ENCODE measurements at places on chromosomes 1 and 21.

GRCh38 chr1:118985640-118986554 lies 2.2 kb downstream of the TBX15 start:
- DNase-seq, result no peak

GRCh38 chr1:148166558-148167492 lies 14.7 kb upstream of the NBPF11 start:
- DNase-seq, result no peak

- no peak for DNase-seq
These were observed 86.8 kb upstream of the RGS4 start for GRCh38 chr1:162982364-162982763.

- no peak for DNase-seq
These were observed 60.0 kb upstream of the HMCN1 start for GRCh38 chr1:185674201-185674600.

DNA sequence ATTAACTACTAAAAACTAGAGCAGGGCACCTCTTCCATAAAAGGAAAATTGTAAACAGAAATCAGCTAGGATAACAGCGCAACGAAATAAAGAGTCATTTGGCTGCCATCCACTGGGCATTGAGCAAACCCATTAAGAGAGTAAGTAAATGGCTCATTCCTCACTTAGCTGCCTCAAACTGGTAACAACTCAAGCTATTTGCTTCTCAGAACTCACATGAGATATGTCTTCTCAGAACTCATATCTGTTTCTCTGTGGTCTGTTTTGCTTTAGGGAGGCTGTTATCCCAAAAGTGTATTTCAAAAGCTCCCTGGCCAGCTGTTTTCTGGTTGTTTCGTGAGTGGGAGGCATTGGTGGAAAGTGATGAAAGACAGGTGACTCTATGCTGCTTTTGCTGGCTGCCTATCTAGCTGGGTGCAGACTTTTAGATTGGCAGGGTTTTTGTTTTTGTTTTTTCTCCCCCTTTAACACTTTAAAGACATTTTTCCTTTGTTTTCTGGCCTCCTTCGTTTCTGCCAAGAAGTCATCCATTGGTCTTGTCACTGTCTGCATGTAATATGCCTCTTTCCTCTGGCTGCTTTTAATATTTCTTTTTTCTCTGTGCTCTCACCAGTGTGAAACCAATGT lies 269.2 kb upstream of the RGS18 start:
- no peak for DNase-seq

DNA sequence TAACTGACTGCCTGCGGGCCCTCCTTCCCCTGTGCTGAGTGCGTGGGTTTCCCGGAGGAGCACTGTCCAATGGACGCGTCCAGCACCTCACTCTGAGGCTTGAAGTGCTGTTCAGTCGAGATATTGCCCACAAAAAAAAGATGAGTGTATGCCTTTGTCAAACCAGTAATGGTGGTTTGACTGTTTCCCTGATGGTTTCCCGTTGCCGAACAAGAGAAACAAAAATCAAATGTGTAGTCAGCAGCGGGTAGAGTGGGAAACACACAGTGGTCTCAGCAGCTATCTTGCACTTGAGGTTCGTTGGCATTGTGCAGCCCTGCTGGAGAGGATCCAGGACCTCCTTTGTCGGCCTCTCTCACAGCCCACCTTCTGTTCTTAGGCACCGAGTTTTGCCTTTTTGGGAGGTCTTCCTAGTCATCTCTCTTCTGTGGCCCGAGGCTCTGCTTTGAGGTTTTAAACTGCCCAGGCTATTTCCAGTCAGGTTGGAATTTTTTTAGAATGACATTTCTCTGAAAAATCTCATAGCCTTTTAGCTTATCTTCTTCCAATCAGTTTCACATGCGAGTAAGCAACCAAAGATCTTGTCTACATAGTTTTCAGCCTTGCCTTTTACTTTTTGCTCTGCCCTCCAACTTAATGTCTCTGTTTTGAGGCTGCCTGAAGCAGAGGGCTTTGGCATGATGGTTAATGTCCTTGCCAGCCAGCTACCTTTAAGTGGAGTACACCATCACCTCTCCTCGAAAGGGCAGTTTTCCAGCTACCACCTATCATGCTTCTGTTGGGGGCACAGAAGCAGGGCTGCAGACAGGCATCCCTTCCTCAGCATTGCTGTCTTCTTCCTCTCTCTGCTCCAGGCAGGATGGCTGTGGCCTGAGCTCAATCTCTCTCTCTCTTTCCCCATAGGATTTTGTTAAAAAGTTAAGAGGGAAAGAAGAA lies 132.3 kb downstream of the URB2 start:
- no peak for DNase-seq

DNA sequence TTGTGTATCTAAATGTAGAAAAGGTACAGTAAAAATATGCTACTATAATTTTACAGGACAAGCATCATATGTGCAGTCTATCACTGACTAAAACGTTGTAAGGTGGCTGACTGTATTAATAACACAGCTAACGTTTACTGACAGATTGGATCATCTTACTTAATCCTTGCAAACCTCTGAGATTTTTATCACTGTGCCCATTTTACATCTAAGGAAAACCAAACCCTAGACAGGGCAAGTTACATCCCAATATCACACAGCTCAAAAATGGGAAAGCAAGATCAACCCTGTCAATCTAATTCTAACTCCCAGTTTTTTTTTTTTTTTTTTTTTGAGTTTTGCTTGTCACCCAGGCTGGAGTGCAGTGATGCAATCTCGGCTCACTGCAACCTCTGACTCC lies 7.5 kb upstream of the RIT1 start:
- DNase-seq, result no peak

- no peak for DNase-seq
These were observed 105.7 kb upstream of the CASZ1 start for GRCh38 chr1:10901891-10902805.

- no peak for DNase-seq
These were observed 69.5 kb upstream of the TRAPPC10 start for GRCh38 chr21:43942621-43943020.

- DNase-seq, result no peak
These were observed 11.7 kb upstream of the METTL13 start for GRCh38 chr1:171769754-171770153.

DNA sequence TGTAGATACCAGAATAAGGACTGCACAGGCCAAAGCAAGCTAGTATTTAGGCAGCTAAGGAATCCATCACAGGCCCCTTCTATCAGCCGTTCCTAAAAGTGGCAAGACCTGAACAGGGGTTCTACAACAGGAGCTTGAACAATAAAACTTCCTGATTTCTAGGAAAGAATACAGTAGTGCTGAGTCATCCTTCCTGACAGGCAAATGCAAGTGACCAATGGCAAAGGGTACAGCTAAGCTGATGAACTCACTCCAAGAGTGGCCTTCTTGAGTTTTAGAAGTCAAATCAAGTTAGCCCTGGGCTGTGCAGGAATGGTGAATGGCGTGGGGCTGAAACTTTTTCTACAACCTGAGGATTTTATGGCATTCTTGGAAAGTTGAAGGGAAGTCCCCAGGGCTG lies 112.9 kb downstream of the GREM2 start:
- no peak for DNase-seq

- no peak for DNase-seq
These were observed 281.4 kb downstream of the RPS6KC1 start for GRCh38 chr1:213332491-213332890.

GRCh38 chr1:161421456-161421855 lies 53.8 kb upstream of the CFAP126 start:
- no peak for DNase-seq

- DNase-seq, result no peak
These were observed 23.3 kb downstream of the IGFN1 start for GRCh38 chr1:201213926-201214325.

DNA sequence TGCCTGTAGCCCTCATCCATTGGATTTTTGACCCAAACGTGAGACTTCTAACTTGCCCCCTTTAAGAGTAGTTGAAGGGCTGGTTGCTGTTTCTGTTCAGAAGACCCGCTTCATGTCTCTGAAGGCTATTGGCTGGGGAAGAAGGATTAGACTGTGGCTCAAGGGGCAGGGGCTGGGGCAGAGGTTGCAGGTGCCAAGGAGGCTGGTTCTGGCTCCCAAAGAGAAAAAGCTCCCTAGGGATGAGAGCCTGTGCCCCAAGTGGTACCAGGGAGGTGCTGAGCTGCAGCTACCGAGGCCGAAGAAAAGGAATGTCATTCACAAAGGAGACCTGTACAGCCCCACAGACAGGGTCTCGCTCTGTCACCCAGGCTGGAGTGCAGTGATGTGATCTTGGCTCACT lies 5.8 kb downstream of the WNT3A start:
- DNase-seq, result no peak

GRCh38 chr1:108716437-108717230 lies 3.9 kb downstream of the FNDC7 start:
- DNase-seq, result no peak

DNA sequence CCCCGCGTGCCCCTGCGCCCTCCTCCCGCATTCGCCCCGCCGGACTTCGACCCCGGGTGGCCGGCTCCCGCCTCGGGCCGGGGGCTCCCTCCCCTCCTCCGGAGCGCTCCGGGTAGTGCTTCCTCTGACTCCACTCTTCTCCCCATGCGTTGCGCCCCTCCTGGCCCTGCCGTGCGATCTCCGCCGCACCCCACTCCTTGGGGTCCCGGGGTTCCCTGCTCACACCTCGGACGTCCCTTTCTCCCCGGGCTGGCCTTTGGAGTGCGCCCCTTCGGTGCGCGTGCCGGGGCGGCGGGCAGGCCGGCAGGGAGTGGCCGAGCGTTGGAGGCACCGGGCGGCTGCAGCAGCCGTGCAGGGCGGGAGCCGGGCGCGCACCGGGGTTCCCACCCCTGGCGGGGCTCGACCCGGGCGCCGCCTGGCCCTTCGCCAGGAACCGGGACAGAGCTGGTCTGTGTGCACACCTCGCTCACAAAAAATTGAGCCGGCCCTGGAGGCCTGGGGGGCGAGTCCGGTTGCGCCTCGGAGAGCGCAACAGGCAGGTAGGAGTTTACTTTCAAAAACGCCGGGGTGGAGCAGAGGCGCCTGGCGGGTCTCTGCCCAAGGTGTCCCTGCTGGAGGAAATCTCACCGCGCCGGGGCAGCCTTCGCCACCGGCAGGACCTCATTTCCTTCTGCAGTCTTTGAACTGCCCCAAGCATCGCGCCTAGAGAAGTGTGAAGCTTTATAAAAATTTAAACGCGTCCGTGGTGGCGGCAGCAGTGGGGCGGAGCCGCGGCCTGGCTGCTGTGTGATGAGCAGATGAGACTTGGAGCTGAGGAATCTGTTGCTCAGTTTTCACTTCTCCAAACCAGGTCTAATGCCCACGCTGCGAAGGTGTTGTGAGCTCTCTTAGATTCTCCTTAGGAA lies 650 bp downstream of the VANGL1 start:
- DNase-seq, result peak; percentile 10

- no peak for DNase-seq
These were observed 48.6 kb upstream of the ZNHIT6 start for GRCh38 chr1:85756864-85757263.

GRCh38 chr21:29669416-29669815 lies 270.4 kb downstream of the GRIK1 start:
- no peak for DNase-seq

GRCh38 chr1:87132284-87132870 lies 196.3 kb upstream of the LMO4 start:
- DNase-seq, result no peak

GRCh38 chr21:44269090-44269489 lies 7.4 kb upstream of the DNMT3L start:
- DNase-seq, result no peak

DNA sequence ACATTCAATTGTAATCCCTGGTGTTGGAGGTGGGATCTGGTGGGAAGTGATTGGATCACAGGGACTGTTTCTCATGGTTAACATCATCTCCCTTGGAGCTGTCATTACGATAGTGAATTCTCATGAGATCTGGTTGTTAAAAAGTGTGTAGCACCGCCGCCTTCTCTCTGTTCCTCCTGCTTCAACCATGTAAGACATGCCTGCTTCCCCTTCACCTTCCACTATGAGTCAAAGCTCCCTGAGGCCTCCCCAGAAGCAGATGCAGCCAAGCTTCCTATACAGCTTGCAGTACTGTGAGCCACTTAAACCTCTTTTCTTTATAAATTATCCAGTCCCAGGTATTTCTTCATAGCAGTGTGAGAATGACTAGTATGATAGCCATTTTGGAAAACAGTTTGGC lies 30.1 kb upstream of the TRIM62 start:
- DNase-seq, result no peak

Data from stimulated activated CD8-positive, alpha-beta memory T cell treated with anti-CD3 and anti-CD28 coated beads, Interleukin-2, amount 100 ng/mL, for 1 hour (primary cell).